ENCODE measurements at places on chromosomes 13 and 19.

- DNase-seq: no peak
Measured at GRCh38 chr19:3607303-3608078, 816 bp upstream of the TBXA2R start.

GRCh38 chr13:27053210-27053884 is 118.3 kb downstream of the USP12 start:
- DNase-seq: no peak

DNA sequence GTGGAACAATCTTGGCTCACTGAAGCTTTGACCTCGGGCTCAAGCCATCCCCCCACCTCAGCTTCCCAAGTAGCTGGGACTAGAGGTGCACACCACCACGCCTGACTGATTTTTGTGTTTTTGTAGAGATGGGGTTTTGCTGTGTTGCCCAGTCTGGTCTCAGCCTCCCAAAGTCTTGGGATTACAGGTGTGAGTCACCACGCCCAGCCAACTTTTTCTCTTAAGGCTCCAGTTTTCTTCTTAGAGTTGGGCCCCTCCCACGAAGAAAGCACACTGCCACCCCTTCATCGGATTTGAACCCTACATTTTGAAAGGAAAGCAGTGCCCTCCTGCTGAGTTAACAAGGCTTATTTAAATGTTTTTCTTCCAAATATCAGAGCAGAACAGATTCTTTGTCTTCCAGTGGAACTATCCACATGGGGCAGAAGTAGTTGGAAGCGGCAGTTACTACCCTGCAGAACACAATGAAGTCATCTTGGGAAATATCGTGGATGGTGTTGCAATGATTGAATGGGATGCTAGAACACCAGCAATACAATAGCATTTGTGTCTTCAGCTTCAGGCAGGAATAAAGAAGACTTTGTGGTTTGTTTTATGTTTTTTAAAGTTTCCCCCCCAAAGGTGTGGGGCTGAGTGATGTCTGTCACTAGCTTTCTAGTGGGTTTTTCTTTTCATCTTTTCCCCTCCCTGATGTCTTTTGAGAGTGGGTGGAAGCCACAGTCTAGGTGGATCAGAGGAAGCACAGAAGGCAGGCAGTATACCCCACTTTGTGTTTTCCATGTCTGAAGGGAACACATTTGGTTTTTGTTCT is 8.9 kb downstream of the ACTN4 start:
- DNase-seq: no peak

DNA sequence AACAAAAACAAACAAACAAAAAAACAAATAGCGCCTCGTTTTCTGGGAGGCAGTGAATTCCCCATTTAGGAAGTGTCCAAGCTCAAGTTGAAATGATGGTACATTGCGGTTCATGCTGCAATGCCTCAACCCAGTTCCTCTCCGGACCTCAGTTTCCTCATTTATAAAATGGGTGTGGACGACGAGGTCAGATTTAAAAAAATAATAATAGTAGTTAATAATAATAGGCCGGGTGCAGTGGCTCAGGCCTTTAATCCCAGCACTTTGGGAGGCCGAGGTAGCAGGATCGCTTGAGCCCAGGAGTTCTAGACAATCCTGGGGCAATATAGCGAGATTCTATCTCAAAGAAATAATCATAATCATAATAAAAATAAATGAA is 15.5 kb upstream of the ERCC1 start:
- DNase-seq: no peak

DNA sequence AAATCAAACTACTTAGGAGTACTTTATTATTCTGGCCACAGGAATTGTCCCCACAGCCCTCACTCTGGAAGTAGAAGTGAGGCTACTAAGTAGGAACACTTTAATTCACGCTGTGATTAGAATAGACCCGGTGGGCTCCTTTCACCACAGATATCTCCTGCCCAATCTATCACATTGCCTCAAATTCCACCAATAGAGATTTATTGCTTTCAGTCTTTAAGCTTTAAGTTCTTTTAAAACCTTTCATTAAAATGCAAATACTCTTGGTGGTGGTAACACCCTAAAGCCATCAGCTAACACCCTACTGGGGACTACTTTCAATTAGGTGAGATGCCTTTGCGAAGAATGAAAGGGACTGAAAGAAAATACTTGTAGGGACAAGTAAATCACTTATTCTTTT is 181.9 kb downstream of the DACH1 start:
- DNase-seq: no peak

GRCh38 chr13:99264051-99264450 is 5.9 kb upstream of the GPR18 start:
- no peak for DNase-seq

DNA sequence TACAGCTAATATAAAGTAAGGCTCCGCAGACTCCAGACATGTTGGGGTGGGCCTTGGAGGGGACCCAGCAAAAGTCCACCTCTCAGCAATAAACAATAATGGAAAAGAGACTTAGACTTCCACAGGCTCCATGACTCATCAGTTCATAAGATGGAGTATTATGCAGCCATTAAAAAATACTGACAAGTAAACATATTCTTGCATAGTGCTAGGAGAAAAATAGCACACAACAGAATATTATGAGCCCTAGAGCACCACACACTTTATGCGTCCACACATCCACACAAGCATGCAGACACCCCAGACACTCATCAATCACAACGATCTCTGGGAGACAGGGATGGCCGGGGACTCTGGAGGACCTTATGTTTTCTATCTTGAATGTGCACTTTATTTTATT is 46.0 kb downstream of the PDCD5 start:
- DNase-seq: no peak
